ENCODE measurements at places on chromosomes 6 and 20.

- DNase-seq = no peak
Measured at GRCh38 chr6:3620937-3621336, 130.6 kb downstream of the PXDC1 start.

DNA sequence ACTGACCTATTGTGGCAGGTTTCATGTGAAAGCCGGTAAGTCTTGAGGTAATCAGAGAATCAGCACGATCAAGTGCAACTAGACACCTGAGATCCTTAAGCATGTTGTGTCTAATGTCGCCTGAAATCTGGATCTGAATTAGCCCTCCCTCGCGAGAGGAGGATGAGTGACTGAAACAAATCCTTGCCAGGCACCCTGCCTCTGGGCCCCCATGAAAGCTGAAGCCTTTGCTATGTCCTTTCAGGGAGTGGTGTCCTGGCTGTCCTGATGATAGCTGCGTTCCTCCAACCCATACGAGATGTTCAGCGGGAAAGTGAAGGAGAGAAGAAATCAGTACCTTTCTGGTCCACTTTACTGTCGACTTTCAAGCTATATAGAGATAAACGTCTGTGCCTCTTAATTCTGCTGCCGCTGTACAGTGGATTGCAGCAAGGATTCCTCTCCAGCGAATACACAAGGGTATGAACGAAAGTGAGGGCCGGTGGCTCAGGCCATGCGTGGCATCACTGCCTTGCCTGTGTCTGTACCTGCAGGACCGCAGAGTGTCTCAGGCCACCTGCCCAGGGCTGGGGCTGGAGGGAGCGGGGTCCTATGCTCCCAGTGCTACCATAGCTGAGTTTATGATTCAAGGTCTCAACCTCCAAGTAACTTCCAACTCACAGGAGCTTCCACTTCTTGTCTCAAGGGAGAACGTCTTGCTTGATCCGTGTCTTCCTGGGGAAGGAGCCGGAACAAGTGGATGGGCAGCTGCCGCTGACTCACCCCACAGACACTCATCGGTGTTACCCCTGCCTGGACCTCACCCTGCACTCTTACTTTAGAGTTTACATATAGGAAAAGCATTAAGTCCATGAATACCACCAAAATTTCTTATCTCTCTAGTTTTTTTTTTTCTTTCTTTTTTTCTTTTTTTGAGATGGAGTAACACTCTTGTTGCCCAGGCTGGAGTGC, 12.8 kb downstream of the UNC93A start:
- no peak for DNase-seq

- no peak for DNase-seq
Measured at GRCh38 chr6:142440600-142441293, 138.9 kb downstream of the ADGRG6 start.

GRCh38 chr6:126722411-126722810, 382.5 kb downstream of the CENPW start:
- no peak for DNase-seq

DNA sequence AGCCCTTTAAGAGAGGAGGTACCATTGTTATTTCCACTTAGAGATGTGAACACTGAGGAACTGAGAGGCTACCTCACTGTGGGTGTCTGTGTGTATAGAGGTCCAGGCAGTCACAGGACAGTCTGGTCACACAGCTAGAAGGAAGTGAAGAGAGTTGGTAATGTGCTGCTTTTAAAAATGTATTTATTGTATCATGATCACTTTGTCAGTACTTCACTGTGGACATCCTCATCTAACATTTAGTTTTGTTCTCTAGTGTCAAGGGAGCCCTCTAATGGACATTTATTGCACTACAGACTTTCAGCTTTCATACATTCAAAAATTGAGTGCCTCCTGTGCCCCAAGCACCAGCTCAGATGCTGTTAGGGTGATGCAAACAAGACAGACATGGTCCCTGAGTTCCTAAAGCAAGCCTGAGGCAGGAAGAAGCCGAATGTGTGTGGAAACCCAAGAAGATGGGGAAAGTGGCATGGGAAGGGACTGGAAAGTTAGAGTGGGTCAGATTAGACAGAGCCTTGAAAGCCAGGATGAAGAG, 123.0 kb downstream of the SLC16A10 start:
- DNase-seq = no peak

GRCh38 chr6:37516920-37517405, 17.3 kb upstream of the CCDC167 start:
- no peak for DNase-seq

GRCh38 chr6:147429794-147430193, 78.7 kb upstream of the SAMD5 start:
- DNase-seq = no peak

DNA sequence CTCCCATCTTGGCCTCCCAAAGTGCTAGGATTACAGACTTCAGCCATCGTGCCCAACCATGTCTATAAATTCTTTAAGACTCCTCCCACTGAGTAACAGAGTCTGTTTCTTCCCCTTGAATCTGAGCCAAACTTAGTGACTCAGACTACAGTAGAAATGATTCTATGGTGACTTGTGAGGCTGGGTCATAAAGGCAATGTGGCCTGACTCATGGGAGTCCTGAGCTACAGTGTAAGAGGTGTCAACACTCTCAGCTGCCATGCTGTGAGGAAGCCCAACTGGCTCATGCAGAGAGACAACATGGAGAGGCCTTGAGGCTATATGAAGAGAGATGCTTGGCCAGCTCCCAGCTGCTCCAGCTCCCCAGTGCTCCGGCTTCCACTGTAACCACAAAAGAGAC, 5.2 kb upstream of the NRSN2 start:
- DNase-seq = no peak

DNA sequence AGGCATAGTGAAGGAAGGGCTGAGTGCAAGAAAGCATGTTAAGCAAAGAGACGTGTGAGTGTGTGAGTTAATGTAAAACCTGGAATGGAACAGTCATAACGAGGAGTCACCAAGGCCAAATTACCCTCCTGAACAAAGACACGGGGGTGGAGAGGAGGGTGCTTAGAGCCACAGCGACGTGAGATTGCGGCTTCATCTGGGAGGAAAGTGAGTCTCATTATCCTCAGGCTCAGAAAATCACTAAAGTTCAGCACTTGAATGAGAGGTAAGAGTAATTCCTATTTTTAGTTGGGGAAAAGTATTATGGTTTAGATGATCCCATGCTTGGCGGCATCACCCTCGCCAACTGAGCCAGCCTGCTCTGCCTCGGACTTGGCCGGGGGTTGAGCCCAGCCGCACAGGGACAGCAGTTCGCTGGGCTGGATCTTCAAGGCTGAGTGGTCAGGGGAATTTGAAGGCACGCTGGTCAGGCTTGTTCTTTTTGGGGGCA, 136.6 kb downstream of the DTNBP1 start:
- no peak for DNase-seq

GRCh38 chr20:5822569-5822968, 72.4 kb downstream of the SHLD1 start:
- no peak for DNase-seq

DNA sequence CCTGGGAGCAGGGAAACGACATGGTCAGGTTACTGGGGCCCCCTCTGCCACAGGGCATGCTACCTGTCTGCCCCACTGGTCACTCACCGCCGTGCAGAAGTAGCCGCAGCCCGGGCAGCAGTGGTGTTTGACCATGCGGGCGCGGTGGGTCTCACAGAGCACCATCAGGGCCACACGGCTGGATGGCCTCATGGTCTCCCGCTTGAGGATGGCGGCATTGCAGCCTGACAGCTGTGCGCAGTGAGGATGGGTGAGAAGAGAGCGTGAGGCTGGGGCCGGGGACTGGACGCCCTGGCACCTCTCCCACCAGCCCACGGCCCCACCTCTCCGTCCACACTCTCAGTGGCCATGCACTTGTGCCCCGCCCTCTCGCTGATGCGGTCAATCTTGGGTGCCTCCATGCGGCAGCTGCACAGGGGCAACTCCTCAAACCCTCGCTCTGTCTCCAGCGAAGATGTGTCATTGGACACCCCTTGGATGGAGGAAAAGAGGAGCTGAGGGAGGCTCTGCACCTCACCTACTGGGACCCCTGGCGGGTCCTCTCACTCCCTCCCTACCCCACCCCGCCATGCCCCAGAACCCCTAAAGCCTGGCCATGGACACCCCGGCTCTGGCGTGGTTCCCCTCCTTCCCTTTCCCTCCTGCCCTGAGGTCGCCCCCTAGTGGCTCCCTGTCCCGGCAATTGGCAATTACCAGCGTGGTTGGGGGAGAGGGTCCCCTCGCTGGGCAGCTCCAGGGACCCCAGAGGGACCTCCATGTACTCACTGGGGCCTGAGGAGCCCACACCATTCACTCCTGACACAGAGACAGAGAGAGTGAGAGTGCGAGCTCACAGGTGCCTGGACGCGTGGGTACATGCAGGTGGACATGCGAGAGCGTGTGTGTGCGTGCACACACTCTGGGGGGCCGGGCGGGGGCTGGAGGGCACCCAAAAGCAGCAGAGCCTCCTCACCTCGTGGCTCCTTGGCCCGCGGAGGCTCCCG, 8.9 kb downstream of the EHMT2 start:
- no peak for DNase-seq

GRCh38 chr20:722822-723644, 45.3 kb downstream of the SLC52A3 start:
- no peak for DNase-seq

All from T-helper 2 cell (primary cell).